Astrocyte of the cerebellum (primary cell): ENCODE measurements at places on chromosomes 7 and 10.
A peak's percentile ranks its signal among the peaks of the same experiment; 100 is the strongest.

- no peak for DNase-seq
Measured at GRCh38 chr7:70595755-70596597, 536.0 kb upstream of the GALNT17 start.

DNA sequence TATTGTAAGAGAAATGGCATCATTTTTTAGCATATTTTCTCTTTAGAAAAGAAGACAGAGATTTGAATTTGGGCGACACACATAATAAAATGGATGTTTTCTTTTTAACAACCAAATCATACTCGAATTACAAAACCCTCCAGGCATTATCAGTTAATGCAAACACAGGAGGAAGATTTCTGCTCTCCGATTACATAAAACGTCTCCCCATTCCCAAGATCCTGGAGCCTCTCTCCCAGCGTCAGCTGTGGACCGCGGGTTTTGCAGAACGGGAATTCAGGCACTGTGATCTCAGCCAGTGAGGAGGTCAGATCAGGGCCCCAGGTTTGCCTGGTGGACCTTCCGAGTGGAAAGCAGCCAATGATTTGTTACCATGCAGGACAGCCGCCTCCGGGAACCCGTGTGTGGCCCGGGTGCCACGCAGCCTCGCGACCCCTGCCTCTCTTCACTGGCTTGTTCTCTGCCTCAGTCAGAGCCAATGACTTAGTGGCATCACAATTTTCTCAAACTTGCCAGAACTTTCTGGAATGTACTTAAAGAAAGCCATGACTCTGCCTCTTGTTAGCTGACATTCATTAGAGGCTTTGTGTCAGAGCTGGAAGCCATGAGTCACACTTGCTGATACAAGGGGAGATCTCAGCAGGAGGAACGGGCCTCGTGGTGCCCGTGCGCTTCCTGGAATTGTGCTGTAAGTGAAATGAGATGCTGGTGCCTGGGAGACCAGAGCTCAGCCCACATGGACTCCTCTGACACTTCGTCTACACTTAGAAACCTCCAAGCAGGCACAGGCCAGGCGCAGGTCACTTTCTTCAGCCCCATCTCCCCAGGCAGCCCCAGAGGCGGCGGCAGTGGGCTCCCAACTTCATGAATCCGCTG lies 246.1 kb downstream of the KLF6 start:
- DNase-seq: peak; percentile 95

GRCh38 chr7:44621750-44622103 lies 15.3 kb downstream of the OGDH start:
- DNase-seq: no peak

DNA sequence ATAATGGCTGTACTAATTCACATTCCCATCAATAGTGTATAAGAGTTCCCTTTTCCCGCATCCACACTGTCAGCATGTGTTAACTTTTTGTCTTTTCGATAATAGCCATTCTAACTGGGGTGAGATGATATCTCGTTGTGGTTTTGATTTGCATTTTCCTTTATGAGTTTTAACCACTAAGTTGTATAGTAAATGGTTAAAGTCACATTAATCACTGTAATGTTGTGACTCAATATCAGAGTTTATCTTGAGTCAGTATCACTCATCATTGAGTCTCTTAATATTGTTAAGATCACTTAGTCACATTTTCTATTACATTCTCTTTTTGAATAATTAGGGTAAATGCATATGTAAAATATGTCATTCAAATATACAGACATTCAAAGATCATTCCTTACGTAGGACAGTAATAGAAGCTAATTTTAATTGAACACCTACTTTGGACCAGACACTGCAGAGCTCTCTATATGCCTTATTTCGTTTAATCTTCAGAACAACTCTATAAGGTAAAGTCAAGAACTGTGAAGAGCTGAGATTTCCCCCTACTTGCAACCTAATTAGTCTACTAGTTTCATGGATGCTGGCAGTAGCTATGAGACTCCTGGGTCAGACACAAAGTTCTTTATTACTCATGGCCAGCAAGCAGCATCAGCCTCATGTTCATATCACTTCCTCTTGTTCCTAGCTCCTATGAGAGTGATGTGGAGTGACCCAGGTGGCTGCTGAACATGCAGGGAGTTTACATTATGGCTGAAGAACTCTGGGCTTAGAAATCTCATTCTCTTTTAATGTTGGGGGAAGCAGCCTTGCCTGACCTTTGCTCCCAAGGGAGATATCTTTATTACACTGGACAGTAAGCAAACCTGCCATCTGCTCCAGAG lies 30.5 kb downstream of the CREB5 start:
- no peak for DNase-seq

- no peak for DNase-seq
Measured at GRCh38 chr7:17968791-17969715, 28.8 kb upstream of the SNX13 start.

GRCh38 chr10:132391676-132392020 lies 5.4 kb upstream of the PWWP2B start:
- no peak for DNase-seq

- no peak for DNase-seq
Measured at GRCh38 chr10:90707657-90708056, 150.2 kb downstream of the HTR7 start.

GRCh38 chr10:110273474-110273873 lies 31.2 kb downstream of the SMNDC1 start:
- peak; percentile 64 for DNase-seq

- DNase-seq: no peak
Measured at GRCh38 chr7:44602576-44602910, 3.9 kb upstream of the OGDH start.

GRCh38 chr7:37635346-37635745 lies 48.2 kb upstream of the GPR141 start:
- no peak for DNase-seq

- DNase-seq: no peak
Measured at GRCh38 chr7:31023877-31024276, 28.2 kb upstream of the ADCYAP1R1 start.

- DNase-seq: no peak
Measured at GRCh38 chr7:97126483-97127171, 9.1 kb downstream of the SDHAF3 start.

DNA sequence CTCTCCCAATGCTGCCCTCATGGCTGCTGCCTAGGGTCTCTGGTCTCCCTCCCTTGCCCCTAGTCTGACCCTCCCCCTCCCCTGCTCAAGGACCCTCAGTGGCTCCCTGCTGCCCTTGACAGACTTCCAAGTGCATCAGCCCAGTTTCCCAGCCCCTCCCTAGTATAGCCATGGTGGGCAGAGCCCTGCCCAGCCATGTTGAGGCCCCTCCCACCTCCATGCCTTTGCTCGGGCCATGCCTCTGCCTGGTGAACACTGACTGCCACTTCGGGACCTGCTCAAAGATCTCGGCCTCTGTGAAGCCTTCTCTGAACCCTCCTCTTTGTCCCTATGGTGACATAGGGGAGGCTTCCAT lies 73.2 kb downstream of the MYL10 start:
- no peak for DNase-seq

- no peak for DNase-seq
Measured at GRCh38 chr7:36076074-36076473, 77.0 kb upstream of the EEPD1 start.

DNA sequence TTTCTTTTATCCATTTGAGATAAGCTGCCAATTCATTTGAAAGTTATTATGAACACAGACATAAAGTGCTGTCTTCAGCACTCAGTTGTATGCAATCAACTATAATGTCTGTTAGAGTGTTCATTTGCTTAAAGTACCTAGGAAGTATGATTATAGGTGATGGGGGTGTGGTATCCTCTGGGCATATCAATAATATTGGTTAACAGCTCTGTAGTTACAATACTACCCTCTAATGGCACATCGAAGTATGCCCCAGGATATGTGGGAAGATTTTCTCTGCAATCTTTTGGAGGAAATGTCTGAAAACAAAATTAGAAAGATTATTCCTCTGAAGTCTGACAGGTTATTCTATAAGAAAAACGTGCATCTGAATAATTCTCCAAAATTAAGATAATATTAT lies 429.7 kb downstream of the ARL4A start:
- no peak for DNase-seq

DNA sequence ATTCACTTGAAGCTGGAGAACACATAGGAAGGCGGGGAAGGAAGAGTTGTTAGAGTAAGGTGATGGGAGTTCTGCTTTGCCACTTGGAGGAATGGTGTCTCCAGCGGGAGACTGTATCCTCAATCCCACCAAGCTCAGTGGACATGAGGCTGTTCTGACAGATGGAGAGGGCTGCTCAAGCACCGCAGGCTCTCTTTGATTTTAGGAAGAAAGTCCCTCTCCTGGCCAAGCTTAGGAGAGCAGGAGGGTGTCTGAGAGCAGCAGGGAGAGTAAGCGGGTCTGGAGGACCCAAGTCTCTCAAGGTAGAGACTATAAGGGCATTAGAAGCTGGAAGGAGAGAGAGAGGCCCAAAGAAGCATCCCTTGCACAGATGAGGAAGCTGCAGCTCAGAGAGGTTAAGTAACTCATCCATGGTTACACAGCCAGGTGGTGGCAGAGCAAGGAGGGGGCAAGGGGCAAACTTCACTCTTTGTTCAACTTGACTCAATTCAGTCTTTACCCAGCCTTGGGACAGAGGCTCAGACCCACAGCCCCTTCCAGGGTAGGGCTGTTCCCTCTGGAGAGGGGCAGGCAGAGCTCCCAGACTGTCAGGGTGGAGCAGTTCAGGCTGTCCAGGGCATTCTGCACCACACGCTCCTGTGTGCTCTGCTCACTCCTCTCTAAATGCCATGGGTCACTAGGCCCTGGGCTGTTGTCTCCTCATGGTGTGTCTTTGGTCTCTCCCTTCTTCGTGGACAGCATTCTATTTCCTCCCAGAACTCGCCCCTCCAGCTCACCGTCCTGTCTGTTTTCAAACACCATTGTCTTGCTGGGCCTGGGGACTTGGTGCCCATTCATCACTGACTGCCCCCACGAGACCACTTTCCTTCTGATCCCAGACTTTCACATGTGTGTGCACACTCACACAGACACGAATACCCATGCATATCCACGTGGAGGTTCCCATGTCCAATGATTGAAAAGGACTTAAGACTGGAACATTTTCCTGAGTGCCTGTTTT lies 8.9 kb downstream of the CHAT start:
- DNase-seq: no peak

- DNase-seq: peak; percentile 97
Measured at GRCh38 chr7:32586291-32587221, 91.3 kb downstream of the AVL9 start.

- no peak for DNase-seq
Measured at GRCh38 chr7:5414916-5415315, 8.7 kb downstream of the TNRC18 start.

GRCh38 chr7:130365088-130365487 lies 15.2 kb upstream of the CPA1 start:
- DNase-seq: peak; percentile 76

GRCh38 chr10:4633776-4634175 lies 192.2 kb upstream of the AKR1E2 start:
- DNase-seq: no peak

DNA sequence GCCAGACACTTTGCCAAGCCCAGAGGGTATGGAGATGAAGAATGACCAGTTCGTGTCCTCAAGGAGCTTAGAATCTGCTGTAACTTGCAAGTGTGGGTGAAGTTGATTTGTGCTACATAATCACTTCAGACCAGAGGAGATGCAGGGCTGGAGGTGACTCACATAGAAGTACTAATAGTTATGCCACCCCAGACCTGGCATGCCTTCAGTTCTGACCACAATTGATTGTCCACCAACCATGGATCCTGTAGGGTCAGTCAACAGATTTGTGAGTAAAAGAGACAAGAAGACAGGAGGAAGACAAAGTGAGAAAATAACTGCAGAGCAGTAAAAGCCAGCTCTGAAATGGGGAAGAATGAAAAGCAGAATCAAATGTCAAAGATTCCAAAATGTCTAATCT lies 51.2 kb upstream of the BMPER start:
- peak; percentile 53 for DNase-seq

GRCh38 chr7:27277628-27278027 lies 35.0 kb downstream of the EVX1 start:
- no peak for DNase-seq
